Central memory CD8-positive, alpha-beta T cell (primary cell): ENCODE measurements at places on chromosomes 3 and 15.

DNA sequence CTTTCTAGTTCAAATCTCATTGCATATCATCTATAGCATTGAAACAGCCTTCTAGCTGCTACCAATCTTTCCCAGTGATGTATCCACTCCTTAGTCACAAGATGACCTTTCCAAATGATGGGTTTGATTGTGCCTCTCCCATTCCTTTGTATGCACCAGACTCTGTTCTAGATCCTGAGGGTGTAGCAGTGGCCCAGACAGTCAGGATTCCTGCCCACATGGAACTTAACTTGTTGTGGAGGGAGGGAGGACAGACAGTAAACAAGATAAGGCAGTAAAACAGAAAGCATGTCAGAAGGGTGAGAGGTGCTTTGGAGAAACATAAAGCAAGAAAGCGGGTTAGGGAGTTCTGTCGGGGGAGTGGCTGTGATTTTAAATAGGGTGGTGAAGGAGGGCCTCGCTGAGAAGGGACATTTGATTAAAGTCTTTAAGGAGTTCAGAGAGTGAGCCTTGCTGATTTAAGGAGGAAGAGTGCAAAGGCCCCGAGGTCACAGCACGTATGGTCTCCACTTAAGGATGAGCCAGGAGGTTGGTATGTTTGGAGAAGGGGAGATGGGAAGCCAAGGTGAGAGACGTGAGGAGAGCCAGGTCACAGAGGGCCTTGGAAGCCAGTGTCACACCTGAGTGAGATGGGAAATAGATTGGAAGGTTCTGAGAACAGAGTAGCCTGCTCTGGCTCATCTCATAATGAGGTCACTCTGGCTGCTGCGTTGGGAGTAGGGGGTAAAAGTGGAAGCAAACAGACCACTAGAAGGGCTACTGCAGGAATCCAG lies 38.3 kb downstream of the FAM43A start:
- DNase-seq, result no peak

DNA sequence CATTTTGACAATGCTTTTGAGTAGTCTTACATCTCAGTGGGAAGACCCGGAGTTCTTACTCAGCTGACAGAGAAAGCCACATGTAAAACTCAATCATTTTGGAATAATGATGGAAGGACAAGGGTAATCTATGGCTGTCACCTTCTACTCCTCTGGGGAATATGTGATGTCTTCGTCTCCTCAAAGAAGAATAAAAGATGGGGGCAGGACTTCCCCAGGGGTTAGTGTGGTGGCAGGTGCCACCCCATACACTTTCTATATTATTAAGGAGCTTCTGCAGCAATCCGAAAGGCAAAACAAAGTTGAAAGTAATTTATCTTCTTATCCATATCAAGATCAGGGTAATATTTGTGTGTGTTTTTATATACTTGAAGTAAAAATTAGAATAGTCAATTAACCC lies 180.4 kb upstream of the TOPAZ1 start:
- DNase-seq, result no peak

GRCh38 chr3:169186596-169186995 lies 476.9 kb downstream of the MECOM start:
- DNase-seq, result no peak

DNA sequence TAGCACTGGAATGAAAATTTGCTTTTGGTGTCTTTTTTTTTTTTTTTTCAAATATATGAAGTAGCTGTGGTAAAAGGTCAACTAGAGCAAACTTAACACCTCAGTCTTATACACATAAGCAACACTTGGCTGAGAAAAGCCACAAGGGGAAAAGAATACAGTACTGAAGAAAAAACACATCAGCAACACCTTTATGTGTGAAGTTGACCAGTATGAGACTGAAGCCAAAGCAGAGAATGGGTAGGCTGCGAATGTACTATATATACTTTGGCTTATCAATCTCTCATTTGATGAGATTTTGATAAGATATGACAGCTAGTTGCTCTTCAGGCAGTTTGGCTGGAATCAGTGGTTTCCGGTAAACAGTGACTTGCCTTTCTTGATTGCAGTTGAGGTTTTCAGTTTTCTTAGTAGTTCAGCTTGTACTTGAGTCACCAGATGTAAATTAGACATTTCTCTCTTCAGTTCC lies 22.0 kb upstream of the ZCWPW2 start:
- peak; percentile 45 for DNase-seq

DNA sequence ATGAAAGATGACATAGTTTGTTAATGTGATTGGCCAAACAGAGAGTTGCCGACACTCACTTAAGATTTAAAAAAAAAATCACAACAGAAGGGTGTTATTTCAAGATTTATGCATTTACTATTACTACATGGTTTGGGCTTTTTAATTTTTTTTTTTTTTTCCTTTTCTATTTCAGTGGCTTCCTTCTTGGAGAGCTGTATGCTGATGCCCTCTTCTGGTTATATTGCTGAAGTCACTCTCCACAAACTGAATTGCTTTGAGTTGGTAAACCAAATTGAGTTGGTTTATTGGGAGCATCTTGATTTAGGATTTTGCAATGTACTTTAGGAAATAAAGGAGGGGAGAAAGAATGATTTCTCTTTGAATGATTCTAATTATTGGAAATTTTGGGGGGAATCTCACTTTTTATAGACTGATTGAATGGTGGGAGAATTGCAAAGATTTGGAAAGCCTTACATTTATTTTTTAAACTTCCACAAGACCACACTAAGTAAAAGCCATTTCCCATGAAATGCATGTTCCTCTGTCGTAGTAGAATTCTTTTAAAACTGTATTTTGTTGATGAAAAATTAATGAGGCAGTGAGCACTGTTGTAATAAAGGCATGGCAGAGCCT lies 186.6 kb upstream of the FEZF2 start:
- DNase-seq, result no peak
